ELF-1 (cell line): ENCODE measurements at places on chromosomes 5 and 9.

DNA sequence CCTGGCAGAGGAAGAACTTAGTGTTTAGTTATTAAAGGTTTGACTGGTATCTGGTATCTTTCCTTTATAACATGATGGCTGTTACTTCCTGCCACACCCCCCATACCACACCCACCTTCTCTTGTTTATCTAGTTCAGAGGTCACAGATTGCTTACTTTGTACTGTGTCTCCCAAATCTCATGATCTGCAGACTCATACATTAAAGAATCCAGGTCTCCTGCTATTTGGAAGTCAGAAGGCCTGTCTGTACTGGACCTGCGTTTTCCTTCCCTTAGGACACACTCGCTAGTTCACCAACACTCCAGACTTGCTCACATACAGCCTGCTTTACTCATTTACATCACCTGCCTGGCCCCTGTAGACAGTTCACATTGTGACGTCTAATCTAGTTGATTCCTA is 39.3 kb downstream of the NUDT12 start:
- peak; percentile 17 for DNase-seq

- no peak for DNase-seq
These were observed 17.6 kb upstream of the MUSK start for GRCh38 chr9:110650991-110651411.

- DNase-seq, result no peak
These were observed 96.6 kb downstream of the SGCD start for GRCh38 chr5:156423597-156423996.

DNA sequence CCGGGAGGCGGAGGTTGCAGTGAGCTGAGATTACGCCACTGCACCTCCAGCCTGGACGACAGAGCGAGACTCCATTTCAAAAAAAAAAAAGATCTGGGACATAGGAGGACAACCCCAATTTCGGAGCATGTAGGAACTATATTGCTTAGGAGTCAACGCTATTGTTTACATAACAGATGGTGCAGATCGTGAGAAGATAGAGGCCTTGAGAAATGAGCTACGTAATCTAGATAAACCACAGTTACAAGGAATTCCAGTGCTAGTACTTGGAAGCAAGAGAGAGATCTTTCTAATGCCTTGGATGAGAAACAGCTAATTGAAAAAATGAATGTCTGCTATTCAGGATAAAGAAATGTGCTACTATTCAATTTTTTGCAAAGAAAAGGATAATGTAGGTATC is 20.3 kb downstream of the TBC1D2 start:
- DNase-seq, result no peak

GRCh38 chr5:35853631-35854030 is 3.1 kb upstream of the IL7R start:
- no peak for DNase-seq

- no peak for DNase-seq
These were observed 215.6 kb downstream of the ACTL7B start for GRCh38 chr9:108640230-108640629.

- DNase-seq, result peak; percentile 37
These were observed 1.4 kb upstream of the MLLT3 start for GRCh38 chr9:20623748-20624124.

DNA sequence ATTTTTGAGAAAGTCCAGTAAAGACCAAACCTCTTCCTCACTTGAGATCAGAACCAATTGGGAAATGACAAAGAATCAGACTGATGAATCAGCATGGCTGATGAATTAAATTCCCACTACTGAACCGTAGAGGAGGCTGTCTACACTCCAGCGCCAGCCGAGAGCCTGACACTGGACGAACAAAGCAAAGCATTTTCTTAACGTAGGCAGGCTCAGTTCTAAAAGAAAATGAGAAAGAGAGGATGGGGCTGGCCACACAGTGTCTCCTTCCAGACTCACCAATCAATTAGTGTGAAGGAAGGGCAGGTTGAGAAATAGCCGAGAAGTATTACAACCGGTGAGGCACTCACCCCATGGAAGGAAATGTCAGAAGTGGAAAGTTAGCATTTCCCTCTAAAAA is 49.4 kb downstream of the ITGA1 start:
- no peak for DNase-seq

DNA sequence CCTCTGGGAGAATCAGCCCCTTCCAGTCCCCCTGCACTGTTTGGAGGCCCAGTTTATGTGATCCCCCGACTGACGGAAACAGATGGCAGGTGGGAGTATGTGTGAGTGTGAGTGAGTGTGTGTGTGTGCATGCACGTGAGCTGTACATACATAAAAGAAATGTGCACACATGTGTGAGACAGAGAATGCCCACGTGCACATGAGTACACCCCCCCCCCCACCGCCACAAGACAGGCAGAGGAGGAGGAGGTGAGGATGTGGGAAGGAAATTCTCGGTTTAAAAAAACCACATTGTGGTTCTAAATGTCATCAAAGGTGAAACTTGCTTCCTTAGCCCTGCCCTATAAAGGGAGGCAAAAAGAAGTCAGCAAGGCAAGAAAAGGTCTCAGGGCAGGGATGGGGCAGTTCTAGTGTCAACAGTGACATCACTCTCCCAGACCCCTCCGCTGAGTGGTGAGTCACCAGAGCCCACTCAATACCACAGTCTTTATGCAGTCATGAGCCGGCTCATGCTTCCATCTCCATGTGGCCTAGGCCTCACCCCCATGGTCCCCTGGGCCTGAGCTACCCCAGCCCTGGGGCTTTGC is 79.2 kb upstream of the HSPA9 start:
- peak; percentile 62 for DNase-seq

DNA sequence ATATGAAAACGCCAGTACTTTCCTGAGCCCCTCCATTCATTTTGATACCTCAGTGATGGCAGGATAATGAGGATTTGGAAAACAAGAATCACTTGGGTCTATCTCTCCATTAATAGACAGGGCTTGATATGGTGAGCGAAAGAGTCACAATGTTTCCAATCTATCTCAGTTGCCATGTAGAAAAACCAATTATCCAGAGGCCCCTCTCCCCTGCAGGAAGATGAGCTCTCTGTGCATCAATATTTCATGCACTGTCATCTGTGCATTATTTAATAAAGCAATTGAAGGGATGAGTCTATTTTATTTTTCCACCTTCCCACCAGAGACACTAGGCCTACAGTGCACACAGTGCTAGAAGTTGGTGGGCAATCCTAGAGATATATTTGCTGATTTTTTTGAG is 326.9 kb downstream of the SPOCK1 start:
- DNase-seq, result no peak

DNA sequence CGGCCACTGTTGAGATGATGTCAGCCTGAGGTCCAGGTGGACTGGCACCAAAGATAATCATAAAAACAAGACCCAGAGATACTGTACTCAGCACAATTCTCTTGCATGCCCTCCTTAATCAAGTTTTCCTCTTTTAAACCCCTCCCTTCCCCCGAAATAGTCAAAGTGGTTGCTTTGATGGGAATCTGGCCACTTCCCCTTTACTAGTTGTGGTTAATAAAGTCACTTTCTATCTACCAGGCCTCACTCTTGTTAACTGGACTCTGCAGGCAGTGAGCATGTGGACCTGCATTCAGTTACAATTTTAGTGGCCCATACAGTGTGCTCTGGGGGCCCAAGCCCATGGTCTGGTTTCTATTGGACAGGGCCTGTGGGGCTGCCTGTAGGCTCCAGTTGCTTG is 17.5 kb downstream of the FBP2 start:
- no peak for DNase-seq

GRCh38 chr9:93657331-93658111 is 81.1 kb downstream of the PHF2 start:
- no peak for DNase-seq

DNA sequence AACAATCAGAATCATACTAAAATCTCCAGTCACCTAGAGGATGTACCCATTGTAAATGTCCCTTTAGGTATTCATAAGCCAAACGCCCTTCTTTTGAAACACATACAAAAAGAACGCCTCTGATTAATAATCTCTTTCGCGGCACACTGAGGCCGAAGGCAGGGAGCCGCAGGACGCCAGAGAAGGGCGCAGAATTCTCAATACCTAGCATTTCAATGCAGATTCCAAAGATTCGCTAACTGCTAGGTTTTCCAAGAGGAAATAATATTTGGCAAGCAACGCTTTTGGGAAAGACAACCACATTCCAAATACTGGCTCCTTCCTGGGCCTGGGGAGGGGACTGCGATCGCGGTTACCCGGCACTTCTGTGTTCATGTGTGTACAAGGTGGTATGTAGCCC is 203.3 kb downstream of the MEF2C start:
- DNase-seq, result peak; percentile 24

DNA sequence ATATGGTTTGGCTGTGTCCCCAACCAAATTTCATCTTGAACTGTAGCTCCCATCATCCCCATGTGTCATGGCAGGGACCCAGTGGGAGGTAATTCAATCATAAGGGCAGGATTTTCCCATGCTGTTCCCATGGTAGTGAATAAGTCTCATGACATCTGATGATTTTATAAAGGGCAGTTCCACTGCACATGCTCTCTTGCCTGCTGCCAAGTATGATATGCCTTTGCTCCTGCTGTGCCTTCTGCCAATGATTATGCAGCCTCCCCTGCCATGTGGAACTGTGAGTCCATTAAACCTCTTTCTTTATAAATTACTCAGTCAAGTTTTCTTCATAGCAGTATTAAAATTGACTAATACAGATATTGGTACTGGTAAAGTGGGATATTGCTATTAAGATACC is 42.4 kb downstream of the MARCHF11 start:
- DNase-seq, result no peak

- peak; percentile 45 for DNase-seq
These were observed 195.9 kb downstream of the TMEM38B start for GRCh38 chr9:105890046-105890822.

DNA sequence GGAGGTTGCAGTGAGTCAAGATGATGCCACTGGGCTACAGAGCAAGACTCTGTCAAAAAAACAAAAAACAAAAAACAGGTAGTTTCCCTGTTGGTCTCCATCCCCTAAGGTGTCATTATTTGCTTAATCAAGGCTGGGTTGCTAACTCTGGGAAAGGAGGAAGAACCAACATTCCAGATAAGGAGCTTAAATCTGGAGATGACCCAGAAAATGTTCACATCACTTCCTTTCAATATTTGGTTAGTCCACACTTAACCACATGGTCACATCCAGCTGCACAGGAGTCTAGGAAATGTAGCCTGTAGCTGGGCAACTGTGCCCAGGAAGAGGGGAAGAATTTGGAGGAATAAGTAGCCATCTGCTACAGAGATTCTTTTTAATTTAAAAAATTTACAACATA is 25.9 kb upstream of the MEGF9 start:
- DNase-seq, result no peak

DNA sequence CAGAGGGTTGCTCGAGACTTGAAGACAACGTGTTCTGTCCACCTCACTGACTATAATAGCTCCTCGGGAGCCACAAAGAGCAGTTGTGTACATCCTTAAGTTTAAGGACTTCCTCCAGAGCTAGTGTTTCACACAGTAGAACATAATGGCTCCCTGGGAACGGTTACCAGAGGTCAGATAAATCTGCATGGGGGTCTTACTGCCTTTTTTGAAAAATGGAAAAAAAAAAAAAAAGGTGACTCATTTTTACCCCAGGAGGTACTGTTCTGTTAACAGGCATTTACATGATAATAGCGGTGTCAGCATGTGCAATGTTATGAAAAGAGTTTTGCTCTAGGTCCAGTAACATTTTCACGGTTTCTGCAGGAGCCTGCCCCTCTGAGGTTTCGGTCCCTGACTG is 498.9 kb upstream of the WWC1 start:
- DNase-seq, result peak; percentile 9

DNA sequence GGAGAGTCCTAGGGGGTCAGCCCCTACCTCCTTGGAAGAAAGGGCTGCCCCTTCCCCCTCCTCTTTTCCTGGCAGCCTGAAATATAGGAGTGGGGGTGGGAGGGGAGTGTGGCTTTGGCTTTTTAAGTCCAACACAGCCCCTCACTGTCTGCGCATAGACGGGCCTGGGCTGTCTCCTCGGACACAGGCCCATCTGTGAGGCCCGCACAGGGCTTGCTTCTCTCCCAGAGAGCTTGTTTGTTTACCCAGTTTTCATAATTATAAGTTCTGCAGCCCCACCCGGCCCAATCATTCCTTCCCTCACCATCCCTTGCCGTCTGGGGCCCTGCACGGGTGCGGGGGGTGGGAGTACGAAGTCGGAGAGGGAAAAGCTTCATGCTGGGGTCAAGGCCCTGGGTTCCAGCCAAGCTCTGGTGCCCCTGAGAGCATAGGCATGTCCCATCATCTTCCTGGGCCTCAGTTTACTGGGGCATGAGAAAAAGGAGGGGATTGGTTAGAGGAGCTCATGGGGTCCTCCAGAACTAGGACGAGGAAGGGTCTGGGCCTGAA is 54.0 kb upstream of the STXBP1 start:
- DNase-seq, result no peak

DNA sequence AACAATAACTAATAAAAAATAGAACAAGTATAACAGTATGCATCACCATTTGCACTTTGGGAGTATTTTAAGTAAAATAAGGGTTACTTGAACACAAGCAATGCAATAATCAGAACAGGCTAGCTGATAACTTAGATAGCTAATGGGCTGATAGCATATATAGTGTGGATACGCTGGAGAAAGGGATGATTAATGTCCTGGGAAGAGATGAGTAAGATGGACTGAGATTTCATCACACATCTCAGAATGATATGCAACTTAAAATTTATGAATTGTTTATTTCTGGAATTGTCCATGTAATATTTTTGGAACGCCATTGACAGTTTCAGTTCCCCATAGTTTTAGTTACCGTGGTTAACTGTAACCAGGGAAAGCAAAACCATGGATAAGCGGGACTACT is 173.6 kb downstream of the ISL1 start:
- DNase-seq, result no peak

GRCh38 chr5:38758774-38759600 is 86.8 kb upstream of the OSMR start:
- DNase-seq, result no peak

DNA sequence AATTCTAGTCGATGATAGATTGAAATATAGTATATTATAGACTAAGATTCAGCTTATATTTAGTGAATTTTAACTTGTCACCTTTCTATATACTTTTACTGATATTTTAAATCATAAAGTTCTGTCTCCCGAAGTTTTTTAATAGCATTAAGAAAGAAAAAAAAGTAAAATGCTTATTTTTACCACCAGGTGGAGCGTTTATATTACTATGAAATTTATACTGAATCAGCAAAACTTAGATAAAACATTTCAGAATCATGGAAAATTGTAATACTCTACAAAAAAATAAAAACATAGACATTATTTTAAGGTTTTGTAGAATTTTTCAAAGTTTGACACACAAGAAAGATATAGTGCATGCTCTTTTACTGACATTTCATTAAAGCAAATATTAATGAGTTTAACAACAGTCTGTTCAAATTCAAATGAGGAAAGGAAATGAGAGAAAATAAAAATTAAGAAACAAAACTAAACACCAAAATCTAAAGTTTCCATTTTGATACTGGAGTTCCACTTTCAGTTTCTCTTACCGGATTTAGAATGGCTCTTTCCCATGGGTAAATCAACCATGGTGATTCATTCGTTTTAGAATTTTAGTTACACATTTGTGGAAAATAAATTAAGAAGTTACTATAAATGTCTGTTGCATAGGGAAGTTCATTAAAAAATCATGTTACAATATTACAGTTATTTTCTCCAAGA is 1035.3 kb downstream of the CDH12 start:
- no peak for DNase-seq

DNA sequence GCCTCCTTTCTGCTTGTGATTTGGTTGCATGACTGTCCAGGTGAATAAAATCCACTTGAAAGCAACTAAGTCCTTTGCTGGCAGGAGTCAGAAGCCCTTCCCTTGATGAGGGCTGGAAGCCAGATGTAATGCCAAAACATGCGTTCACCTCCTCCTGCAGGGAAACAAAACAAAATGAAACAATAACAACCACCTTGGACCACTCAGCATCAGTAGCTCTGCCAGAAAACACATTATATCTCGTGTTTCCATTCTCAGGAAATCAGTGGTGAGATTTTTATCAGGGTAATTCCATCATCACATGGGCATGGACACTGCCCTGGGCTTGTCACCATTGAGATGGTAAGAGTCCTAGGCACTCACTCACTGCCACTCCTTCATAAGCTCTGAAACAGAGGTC is 350.3 kb upstream of the ACTBL2 start:
- no peak for DNase-seq
